ENCODE measurements at places on chromosomes 1 and 21.

DNA sequence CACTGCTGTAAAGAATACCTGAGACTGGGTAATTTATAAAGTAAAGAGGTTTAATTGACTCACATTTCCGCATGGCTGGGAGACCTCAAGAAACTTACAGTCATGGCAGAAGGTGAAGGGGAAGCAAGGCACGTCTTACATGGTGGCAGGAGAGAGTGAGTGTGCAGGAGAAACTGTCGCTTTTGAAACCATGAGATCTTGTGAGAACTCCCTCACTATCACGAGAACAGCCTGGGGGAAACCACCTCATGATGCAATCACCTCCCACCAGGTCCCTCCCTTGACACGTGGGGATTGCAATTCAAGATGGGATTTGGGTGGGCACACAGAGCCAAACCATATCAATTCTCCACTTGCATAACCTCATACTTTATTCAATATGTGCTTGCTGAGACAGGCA, 76.6 kb downstream of the GIPC2 start:
- DNase-seq: no peak

- DNase-seq: no peak
These were observed 29.9 kb upstream of the LYPLAL1 start for GRCh38 chr1:219143735-219144134.

DNA sequence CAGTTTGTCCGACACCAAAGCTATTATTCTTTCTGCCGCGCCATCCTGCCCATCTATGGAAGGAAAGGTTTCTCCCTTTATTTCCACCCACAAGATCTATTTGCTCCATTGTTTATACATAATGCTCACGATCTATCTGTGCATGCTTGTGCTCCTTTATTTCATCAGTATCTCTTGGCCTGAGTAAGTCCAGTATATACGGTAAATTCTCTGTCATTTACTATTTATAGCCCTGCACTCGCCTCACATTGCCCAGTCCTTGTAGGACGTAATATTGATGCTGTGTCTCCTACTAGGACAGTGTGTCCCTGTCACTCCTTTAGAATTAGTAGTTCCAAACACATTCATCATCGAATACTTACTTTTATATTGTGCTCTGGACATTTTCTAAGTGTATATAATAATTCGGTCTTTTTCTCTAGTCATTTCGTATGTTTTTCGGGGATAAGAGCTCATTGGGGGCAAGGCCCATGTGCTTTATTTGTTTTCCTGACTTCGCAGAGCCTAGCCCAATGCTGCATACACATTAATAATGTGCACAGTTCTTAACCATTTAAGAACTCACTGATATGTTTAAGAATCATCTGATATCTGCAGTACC, 3.1 kb upstream of the NID1 start:
- DNase-seq: no peak

DNA sequence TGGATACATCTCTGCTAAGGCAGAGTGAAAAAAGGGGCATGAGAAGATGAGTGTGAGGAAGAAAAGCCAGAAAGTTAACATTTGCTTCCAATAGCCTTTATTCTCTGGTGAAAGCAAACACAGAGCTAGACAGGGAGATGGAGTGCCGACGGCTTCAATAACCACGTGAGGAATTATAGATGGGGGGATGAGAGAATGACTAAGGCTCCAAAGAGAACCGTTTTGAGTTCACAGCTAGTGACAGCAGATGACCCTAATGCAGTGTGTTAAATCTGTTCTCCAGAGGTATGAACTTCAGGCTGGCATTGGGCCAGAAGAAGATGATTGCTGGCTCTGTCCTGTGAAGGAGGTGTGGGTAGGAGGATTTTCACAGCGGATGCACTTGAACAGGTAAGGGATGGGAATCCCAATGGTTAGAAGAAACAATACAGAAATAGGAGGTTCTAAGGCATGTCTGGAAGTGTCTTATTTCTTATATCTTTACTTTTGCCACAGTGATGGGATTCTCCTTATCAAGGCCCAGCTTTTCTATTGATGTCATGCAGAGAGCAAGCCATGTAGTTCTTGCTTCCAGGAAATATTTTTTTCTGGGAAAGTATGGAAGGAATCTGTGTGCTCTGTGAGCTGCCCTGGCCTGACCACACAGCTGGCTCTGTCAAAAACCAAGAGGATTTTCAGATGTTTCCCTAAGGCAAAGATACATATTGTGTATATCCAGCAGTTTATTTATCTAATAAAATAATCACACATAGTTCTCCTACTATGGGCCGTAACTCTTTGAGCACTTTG, 573.8 kb downstream of the LTN1 start:
- DNase-seq: no peak

- DNase-seq: no peak
These were observed 354.9 kb upstream of the ADAMTS5 start for GRCh38 chr21:27321791-27322190.

GRCh38 chr1:45863218-45863617, 59.8 kb downstream of the MAST2 start:
- no peak for DNase-seq

DNA sequence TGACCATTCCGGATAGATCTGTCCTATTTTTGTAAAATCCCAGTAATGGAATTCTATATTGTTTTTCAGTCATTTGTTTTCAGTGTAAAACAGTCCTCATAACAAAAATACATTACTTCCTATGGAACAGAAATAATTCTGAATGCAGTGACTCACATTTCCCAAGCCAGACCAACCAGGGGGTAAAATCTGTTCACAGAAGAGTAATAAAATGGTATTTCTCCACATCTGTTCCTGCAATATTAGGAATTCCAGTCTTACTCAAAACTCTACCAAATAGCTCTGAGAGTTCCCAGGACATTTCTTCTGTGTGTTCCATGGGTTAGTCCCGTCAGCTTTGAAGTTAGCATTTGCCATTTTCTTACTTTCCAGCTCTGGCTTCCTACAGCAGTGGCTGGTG, 2.6 kb upstream of the DDR2 start:
- DNase-seq: no peak
